Karpas-422 (cell line): ENCODE measurements at places on chromosomes 6 and 20.

GRCh38 chr6:21887231-21888185 lies 294.0 kb downstream of the SOX4 start:
- DNase-seq, result no peak

DNA sequence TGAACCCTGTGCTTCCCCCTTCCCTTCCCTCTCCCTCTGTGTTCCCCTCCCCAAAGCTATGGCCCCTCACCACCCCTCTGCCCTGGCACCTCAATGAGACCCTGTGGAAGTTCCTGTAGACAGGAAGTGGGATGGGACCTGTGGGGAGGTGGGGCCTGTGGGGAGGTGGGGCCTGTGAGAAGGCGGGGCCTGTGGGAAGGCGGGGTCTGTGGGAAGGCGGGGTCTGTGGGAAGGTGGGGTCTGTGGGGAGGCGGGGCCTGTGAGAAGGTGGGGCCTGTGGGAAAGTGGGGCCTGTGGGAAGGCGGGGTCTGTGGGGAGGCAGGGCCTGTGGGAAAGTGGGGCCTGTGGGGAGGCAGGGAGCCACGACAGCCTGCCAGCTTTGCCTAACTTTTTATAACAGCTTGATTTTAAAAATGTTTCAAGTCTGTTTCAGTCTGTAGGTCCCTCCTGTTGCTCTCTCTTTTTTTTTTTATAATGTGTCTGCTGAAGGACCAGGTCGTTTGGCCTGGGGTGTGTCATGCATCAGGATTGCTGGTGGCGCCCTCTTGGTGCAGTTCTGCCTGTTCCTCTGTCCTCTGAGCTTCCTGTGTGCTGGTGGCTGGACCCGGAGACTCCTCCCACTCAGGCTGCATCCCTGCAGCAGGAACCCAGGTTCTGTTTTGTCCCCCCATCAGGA lies 70.5 kb upstream of the SLCO4A1 start:
- peak; percentile 88 for DNase-seq

- DNase-seq, result no peak
Observed at GRCh38 chr6:158337332-158337731, 25.1 kb downstream of the TULP4 start.

GRCh38 chr20:25047766-25048165 lies 10.2 kb downstream of the ACSS1 start:
- DNase-seq, result no peak
